ENCODE measurements at places on chromosomes 13 and 19.
A peak's percentile ranks its signal among the peaks of the same experiment; 100 is the strongest.

- H3K27ac ChIP-seq: no peak overlapping the region
- H3K36me3 ChIP-seq: no peaks in the 10 kb centered on the region
- no peak for DNase-seq
- H3K27me3 ChIP-seq: no peaks in the 10 kb centered on the region
- H3K4me1 ChIP-seq: peaks cover 19% of the 10 kb centered on the region
Observed at GRCh38 chr13:44895264-44895952, 93.9 kb downstream of the NUFIP1 start.

DNA sequence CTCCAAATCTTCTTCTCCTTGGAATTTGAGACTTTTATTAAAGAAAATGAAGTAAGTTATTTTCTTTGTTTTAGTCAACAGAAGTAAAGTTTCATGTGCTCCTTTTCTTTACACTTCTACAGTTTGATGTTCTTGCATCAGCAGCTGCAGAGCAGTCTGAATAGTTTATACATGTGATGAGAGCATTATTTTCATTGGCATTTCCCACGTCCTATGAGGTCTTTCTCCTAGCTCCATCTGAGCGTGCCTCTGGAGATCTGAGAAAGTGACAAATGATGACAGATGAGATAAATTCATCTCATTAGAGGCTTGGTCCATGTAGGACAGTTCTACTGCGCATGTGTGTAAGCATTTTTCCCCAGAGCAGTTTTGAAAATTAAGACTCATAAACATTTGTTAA lies 1290.0 kb downstream of the UQCRFS1 start:
- H3K27me3 ChIP-seq: no peaks in the 10 kb centered on the region
- H3K4me3 ChIP-seq: no peak overlapping the region
- no peak overlapping the region for H3K27ac ChIP-seq
- no peaks in the 10 kb centered on the region for H3K36me3 ChIP-seq
- DNase-seq: no peak
- no peaks in the 10 kb centered on the region for H3K4me1 ChIP-seq

- no peaks in the 10 kb centered on the region for H3K36me3 ChIP-seq
- peaks cover 5% of the 10 kb centered on the region for H3K27me3 ChIP-seq
- H3K27ac ChIP-seq: no peak overlapping the region
- H3K4me1 ChIP-seq: no peaks in the 10 kb centered on the region
- no peak overlapping the region for H3K4me3 ChIP-seq
- DNase-seq: no peak
Observed at GRCh38 chr19:54073829-54074228, 7.3 kb downstream of the TARM1 start.

GRCh38 chr19:44142059-44142433 lies 692 bp downstream of the ZNF234 start:
- peaks cover 29% of the 10 kb centered on the region for H3K4me1 ChIP-seq
- H3K4me3 ChIP-seq: peak overlapping the region; percentile 95
- peak overlapping the region; percentile 90 for H3K27ac ChIP-seq
- H3K36me3 ChIP-seq: peaks cover 19% of the 10 kb centered on the region
- H3K27me3 ChIP-seq: no peaks in the 10 kb centered on the region

DNA sequence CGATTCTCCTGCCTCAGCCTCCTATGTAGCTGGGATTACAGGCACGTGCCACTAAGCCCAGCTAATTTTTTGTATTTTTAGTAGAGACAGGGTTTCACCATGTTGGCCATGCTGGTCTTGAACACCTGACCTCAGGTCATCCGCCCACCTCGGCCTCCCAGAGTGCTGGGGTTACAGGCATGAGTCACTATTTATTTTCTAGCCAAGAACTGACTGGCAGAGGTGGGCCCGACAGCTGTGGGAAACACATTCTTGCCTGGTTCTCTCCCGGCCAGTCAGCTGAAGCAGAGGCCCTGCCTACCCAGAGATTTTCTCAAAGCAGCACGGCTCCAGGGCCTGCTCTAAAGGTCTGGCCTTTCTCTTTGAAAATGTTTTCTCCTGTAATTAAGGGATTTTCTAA lies 108.0 kb downstream of the KCTD15 start:
- H3K27ac ChIP-seq: peak overlapping the region; percentile 78
- peaks cover 9% of the 10 kb centered on the region for H3K4me1 ChIP-seq
- peaks cover 24% of the 10 kb centered on the region for H3K27me3 ChIP-seq
- H3K36me3 ChIP-seq: no peaks in the 10 kb centered on the region
- peak overlapping the region; percentile 87 for H3K4me3 ChIP-seq

DNA sequence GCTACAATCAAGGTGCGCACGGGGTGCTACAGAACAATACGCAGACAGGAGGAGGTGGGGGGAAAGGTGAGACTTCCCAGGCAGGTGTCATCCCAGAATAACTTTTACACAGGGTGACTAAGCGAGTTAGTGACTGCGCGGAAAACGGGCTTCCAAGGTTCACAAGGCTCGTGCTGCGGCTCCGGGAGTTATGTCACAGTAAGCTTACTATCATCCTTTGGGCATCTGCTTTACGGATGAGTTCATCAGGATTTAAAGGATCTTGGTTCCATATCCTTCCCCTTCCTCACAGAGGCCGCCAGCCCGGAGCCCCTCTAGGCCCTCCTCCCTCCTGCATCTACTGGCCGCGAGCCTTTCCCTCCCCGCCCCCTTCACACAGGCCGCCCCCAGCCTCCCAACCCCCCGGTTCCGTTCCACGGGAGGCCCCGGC lies 474 bp upstream of the IFT88 start:
- H3K27ac ChIP-seq: peak overlapping the region; percentile 97
- peak overlapping the region; percentile 96 for H3K4me3 ChIP-seq
- DNase-seq: no peak
- H3K27me3 ChIP-seq: no peaks in the 10 kb centered on the region

DNA sequence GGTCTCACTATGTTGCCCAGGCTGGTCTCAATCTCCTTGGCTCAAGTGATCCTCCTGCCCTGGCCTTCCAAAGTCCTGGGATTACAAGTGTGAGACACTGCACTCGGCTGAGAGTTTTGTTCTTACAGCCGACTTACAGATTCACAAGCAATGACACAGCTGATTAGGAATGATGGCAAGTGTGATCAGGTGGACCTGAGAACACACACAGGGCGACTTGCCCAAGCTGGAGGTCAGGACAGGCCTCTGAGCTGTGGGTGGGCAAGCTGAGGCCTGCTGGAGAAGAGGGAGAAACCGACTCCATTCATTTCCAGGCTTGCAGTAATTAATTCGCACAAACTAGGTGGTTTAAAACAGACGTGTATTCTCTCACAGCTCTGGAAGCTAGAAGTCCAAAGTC lies 8.1 kb upstream of the ATG4D start:
- H3K4me3 ChIP-seq: no peak overlapping the region
- peaks cover 32% of the 10 kb centered on the region for H3K27me3 ChIP-seq
- H3K36me3 ChIP-seq: no peaks in the 10 kb centered on the region
- no peak for DNase-seq
- no peak overlapping the region for H3K27ac ChIP-seq

DNA sequence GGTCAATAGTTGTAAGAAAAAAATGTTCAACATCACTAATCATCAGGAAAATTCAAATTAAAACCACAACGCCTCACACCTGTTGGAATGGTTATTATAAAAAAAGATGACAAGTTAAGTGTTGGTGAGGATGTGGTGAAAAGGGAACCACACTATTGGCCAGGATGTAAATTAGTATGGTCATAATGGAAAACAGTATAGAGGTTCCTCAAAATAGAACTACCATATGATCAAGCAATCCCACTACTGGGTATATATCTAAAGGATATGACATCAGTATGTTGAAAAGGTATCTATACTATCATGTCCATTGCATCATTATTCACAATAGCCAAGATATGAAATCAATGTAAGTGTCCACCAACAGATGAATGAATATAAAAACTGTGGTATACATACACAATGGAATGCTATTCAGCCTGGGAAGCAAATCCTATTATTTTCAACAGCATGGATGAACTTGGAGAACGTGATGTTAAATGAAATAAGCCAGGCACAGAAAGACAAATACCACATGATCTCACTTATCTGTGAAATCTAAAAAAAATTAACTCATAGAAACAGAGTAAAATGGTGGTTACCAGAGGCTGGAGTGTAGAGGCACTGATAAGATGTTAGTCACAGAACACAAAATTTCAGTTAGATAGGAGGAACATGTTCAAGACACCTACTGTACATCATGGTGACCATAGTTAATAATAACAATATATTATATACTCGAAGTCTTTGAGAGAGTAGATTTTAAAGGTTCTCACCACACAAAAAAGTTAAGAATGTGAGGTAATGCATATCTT lies 56.6 kb downstream of the TBC1D4 start:
- H3K4me3 ChIP-seq: no peak overlapping the region
- peaks cover 11% of the 10 kb centered on the region for H3K36me3 ChIP-seq
- H3K4me1 ChIP-seq: peaks cover 11% of the 10 kb centered on the region
- H3K27ac ChIP-seq: no peak overlapping the region
- no peaks in the 10 kb centered on the region for H3K27me3 ChIP-seq

DNA sequence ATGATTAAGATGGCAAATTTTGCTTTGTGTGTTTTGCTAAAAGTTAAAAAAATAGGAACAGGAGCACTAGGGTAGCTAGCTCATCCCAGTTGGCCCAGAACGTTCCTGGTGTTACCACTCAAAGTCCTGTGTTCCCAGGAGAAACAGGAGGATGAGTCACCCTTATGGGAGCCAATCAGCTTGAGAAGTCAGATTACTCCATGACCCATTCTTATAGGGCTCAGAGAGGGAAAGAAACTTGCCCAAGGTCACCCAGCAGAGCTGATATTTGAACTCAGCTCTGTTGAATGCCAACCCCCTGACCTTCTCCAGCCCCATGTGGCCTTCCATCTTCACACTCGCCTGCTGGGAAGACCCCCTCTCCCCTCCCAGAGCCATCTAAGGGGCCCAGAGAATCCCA lies 13.0 kb downstream of the NMRK2 start:
- H3K36me3 ChIP-seq: no peaks in the 10 kb centered on the region
- no peaks in the 10 kb centered on the region for H3K27me3 ChIP-seq
- no peaks in the 10 kb centered on the region for H3K4me1 ChIP-seq
- DNase-seq: no peak

All from type B pancreatic cell (in vitro differentiated cells).